ENCODE measurements at places on chromosomes 16 and 17.

- DNase-seq = no peak
Observed at GRCh38 chr16:1667916-1668315, 10.2 kb upstream of the JPT2 start.

DNA sequence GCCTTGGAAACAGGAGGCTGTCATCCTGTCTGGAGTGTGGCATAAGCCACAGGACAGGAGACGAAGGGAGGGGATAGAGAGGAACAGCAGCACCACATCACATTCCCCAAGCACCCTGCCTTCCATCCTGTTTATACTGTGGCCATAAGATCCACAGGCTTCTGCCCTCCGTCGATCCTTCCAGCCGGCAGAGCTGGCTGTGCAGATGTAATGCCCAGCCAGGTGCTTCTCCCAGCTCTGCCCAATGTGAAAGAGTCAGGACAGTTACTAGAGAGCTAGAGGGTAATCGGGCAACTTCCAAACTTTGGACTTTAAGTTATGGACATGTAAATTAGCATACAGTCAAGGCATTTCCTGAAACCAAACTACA lies 368.4 kb downstream of the SOX9 start:
- DNase-seq = no peak

- no peak for DNase-seq
Observed at GRCh38 chr16:79580453-79581191, 19.9 kb downstream of the MAF start.

- DNase-seq = no peak
Observed at GRCh38 chr17:80815151-80815681, 176.4 kb upstream of the CHMP6 start.

Measured in stimulated activated CD4-positive, alpha-beta T cell treated with anti-CD3 and anti-CD28 coated beads, Interleukin-2, amount 100 ng/mL, for 24 hours (primary cell).